ENCODE measurements at places on chromosomes 13 and 19.

- DNase-seq: no peak
These were observed 557.1 kb downstream of the DACH1 start for GRCh38 chr13:71309905-71310304.

DNA sequence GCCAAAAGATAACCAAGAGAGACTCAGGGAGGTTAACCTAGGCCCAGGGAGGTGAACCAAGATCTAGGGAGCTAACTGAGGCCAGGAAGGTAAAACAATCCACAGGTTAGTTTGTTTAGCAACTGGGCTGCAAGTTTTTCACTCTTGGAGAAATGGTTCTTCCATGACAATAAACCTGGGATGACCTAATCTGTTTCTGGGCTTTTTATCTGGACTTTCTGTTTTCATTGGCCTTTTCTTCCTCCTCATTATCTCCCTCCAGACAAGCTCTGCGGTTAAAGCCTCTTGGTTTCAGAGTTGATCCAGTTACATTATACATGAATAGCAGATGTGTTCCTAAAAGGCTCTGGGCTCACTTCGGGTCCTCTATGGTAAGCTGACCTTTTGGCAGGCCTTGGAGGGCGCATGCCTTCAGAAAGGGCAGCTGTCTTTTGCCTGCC, 44.2 kb downstream of the PCDH8 start:
- no peak for DNase-seq

DNA sequence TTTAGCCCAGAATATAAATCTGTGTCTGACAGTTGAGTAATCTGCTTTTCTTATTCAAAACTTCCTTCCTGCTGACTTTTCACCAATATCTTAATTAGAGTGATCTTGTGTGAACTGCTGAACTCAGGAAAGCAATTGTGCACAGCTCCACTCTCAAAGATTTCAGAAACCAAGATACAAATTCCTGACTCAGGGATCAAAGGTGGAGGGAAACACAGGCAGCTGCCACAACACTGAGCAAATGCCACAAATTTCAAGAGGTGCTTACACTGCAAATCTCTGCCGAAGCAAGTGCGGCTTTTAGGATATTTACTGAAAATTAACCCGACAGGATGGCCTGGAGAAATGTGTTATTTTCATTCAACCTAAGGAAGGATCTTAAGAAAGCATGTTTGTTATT, 111.4 kb downstream of the STOML3 start:
- no peak for DNase-seq

GRCh38 chr19:19067276-19068072, 3.7 kb downstream of the SLC25A42 start:
- DNase-seq: no peak

Data from NCI-H460 (cell line).